Substantia nigra (tissue), 51 donors: ENCODE measurements at places on chromosomes 2 and 18.

GRCh38 chr18:12276736-12277554 is 22.8 kb downstream of the CIDEA start:
- no peak for DNase-seq

GRCh38 chr2:96330407-96330806 is 5.2 kb upstream of the NCAPH start:
- DNase-seq: no peak

DNA sequence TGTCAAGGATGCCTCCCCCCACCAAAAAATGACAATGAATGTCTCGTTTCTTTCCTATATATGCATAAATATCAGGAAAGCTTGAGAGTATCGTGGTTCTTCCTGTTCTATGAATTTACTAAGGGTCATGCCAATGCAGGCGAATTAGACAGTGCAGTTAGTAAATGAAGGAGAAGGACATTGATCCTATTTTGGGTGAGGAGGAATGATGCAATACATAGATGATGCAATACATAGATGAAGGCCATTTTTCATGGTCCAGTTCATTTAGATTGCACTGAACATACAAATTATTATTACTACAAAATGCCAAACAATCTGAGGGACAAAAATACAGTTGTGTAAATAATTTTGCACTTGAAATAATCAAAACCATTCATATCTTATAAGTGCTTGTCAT is 1265.0 kb downstream of the LRP1B start:
- no peak for DNase-seq

GRCh38 chr2:145194673-145195072 is 674.8 kb upstream of the ZEB2 start:
- no peak for DNase-seq

DNA sequence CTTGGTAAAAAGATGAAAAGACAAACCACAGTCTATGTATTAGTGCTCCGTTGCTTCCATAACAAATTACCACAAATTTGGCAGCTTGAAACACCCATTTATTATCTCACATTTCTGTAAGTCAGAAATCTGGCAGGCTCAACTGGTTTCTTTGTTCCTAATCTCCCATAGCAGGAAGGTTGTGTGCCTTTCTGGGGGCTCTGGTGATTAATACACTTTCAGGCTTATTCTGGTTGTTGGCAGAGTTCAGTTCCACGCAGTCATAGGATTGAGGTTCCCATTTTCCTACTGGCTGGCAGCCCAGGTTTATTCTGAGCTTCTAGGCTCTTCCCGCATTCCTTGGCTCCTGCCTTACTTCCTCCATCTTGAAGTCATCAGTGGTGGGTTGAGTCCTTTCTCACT is 189.3 kb downstream of the ANAPC1 start:
- DNase-seq: no peak

GRCh38 chr2:231531883-231532755 is 1.9 kb upstream of the NMUR1 start:
- no peak for DNase-seq

GRCh38 chr2:219615894-219616293 is 11.5 kb upstream of the SLC4A3 start:
- no peak for DNase-seq

DNA sequence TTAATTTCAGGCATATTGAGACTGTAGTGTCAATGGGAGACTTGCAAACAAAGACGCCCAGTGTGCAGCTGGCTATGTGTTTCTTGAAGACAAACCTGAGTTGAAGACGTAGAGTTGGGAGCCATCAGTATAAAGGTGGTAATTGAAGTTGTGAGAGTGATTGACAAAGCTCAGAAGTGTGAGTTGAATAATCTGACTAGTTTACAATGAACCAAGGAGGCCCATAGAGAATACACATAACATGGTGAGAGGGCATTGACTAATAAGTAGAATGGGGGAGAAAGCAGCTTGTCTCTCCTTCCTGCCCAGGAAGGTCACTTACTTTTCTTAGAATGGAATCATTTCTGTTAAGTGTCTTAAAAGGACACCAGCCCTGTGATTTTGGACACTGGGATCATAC is 14.1 kb downstream of the SP110 start:
- no peak for DNase-seq

GRCh38 chr2:217437290-217437870 is 565.4 kb downstream of the TNS1 start:
- no peak for DNase-seq
